Panc1 (cell line): ENCODE measurements at places on chromosomes 6 and 20.

DNA sequence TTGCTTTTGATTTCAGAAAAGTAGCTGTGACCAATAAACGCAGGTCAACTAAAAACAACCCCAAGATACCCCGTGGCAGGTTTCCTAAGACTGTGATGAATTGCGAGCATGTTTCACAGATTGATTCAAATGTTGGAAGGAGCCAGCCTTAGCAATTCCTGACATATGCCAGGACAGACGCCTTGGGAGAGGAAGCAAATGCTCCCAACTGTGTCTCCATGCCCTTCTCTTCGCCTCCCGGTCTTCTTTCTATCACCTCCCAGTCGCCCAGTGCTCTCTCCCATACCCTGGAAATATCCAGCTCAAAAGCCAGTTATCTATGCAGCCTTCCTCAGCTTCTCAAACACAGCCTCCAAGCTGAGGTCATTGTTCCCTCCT lies 32.0 kb downstream of the KIAA0319 start:
- no peak for DNase-seq

GRCh38 chr6:36033935-36034334 lies 6.3 kb downstream of the MAPK14 start:
- no peak for DNase-seq

DNA sequence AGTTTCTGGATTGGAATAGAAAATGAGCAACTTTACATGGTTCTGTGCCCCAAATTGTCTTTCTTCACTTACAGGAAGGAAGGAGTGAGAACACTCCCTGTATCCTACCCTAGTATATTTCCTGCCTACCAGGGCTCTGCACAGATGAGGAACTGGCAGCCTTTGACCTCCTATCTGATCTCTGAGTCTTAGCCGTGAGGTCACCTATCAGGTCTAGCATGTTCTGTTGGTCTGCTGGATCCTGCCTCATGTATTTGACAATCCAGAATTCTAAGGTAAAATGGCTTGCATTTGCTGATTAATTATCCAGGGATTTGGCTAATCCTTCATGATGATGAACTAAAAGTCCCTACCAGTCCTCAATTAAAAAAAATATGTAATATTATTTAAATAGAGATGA lies 35.0 kb upstream of the TRAM2 start:
- no peak for DNase-seq

DNA sequence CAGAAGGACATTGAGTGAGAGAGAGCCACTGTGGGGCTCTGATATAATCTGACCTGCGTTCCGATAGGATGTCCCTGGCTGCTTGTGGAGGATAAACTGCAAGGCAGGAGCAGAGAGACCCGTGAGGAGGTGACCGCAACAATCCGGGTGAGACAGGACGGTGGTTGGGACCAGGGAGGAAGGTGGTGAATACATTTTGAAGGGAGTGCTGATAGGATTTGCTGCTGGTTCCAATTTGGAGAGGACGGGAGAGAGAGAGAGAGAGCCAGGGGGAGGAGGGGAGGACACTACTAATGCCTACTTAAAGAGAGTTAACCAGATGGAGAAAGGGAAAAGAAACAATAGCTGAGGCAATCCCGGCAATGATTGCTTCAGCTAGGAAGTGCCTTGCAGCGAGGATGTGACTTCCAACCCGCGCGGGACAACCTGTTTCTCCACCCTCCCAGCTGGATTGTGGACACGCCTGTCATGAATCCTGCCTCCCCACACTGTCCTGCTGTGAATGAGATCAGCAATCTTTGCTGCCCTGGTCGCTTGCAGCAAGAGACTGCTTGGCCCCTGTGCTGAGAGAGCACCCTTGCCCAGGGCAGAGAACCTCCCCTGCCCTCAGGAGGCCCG lies 199.0 kb upstream of the KCNG1 start:
- no peak for DNase-seq

DNA sequence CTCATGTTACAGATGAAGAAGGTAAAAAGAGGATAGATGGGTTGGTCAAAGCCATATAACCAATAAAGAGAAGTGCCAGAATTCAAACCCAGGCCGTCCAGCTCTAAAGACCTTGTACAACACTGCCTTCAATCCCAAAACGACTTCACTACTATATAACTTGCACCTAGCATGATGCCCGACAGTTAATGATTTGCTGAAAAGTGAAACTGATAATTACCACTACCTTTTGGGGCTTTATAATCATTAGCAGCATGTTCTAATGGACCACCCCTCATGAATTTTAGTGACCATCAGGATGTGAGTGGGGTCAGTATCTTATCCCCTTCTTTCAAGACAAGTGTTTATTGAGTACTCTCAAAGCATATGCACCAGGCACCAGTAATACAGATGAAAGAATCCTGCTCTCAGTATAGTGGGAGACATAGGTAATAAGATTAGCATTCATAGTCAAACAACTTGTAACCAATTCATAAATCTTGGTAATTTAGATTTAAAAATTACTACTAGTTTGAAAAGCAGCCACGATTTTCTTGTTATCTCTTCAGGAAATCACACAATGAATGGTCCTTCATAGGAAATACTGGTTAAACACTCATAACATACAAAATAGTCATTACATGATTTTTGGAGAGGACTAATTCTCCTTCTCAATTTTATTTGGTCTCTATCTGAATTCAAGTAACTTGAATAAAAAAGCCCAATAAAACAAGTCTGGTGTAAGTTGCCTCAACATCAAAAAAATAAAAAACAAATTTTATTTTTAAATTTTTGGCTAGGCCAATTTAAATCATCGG lies 98.0 kb downstream of the EPB41L2 start:
- no peak for DNase-seq

DNA sequence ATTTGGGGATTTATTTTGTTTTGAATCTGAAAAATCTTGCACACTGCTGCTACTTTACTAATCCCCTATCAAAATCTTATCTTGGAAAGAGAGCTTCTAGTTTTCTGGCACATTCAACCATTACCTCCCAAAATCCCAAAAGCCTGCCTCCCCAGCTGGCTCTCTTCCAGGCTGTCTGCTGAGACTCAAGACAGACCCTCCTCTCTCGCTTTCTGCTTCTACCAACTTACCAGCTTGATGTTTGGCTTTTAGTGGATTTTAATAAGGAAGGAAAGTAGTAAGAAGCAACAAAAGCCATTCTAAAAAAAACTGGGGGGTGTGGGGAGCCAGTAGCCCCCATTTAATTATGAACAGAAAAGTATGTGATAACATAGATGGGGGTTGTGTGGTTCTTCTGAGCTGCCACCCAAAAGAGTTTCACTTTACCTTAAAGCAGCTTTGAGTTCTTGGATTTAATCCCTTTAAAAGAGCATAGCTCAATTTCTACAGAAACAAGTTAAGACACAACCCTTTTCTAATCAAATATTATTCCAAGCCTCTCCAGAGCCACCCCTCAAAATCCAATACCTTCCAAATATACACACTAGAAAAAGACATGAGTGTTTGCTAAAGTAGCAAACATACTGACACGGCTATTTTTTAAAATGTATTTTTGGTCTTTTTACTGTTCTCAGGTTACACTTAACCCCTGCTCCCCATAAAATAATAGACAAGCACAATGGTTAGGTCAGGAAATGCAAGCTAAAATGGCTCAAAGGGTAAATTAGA lies 71.7 kb downstream of the ATP9A start:
- DNase-seq = no peak

DNA sequence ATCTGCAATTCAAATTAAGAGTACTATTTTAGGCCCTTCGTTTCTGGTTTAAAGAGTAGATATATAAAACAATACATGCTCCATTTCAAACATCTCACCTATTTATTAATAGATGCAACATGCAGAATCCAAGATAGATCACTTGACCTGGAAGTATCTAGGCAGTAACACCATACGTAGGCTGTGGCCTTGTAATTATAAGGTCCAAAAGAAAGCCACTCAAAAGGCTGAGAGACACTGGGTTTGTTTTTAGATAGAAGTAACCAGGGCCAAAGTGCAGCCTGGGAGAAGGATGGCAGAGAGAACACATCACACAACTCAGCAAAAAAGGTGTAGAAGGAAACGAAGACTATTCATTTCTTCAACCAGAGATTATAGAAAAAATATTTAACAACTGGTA lies 8.4 kb upstream of the GFOD1 start:
- no peak for DNase-seq

DNA sequence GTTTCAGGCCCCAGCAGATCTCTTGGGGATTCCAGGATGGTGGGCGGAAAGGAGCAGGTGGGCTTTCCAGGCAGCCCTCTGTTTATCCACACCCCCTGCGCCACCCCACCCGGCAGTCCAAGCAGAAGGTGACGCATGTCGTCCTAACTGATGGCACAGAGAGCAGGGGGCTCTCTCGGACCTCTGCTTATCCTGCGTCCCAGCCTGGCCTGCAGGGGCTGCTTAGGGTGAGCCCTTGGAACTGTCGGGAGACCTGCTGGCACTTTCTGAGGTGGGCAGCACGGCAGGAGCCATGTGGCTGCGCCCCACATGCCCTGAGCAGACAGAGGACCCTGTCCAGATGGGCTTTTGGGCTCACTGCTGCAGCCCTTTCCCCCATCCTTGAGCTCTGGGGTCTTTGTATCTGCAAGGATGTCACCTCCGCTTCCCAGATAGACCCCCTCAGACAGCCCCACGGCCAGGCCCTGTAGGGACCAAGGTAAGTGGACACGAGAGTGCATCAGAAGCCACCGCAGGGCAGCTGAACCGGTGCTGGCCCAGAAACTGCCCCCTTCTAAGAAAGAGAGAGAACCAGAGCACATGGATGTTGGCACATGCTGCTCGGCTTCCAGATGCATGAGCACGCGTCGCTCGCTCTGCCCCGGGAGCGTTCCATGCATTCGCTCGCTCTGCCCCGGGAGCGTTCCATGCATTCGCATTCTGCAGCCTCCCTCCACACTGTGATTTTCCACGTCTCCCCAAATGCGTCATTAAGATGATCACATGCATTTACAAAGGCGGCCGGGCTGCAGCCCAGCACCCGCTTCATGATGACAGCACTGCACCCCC lies 246.7 kb downstream of the TAF4 start:
- no peak for DNase-seq

DNA sequence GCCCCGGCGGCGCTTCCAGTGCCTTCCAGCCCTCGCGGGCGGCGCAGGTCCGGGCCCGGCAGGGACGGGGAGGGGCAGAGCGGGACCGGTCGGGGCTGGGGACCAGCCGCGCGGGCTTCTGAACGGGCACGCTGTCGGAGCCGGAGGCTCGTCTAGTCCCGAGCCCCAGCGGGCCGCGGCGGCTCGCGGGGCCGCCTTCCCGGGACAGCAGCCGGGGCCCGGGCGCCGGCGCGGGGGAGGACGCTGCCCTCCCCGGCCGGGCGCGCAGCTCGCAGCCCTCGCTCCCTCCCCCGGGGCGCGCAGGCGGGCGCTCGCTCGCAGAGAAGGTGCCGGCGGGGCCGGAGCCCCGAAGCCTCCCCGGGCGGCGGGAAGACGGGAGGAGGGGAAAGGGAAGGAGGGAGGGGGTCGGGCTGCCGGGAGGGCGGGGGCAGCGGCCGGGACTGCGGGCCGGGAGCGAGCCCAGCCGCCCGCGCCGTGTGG lies 696 bp upstream of the SIRPA start:
- no peak for DNase-seq

GRCh38 chr20:25238319-25239037 lies 9.4 kb upstream of the PYGB start:
- DNase-seq = no peak

GRCh38 chr6:107690643-107691061 lies 133.5 kb downstream of the SCML4 start:
- no peak for DNase-seq

GRCh38 chr20:47231382-47232039 lies 125.0 kb downstream of the ZMYND8 start:
- no peak for DNase-seq

GRCh38 chr20:59810449-59811187 lies 122.8 kb downstream of the SYCP2 start:
- DNase-seq = no peak

DNA sequence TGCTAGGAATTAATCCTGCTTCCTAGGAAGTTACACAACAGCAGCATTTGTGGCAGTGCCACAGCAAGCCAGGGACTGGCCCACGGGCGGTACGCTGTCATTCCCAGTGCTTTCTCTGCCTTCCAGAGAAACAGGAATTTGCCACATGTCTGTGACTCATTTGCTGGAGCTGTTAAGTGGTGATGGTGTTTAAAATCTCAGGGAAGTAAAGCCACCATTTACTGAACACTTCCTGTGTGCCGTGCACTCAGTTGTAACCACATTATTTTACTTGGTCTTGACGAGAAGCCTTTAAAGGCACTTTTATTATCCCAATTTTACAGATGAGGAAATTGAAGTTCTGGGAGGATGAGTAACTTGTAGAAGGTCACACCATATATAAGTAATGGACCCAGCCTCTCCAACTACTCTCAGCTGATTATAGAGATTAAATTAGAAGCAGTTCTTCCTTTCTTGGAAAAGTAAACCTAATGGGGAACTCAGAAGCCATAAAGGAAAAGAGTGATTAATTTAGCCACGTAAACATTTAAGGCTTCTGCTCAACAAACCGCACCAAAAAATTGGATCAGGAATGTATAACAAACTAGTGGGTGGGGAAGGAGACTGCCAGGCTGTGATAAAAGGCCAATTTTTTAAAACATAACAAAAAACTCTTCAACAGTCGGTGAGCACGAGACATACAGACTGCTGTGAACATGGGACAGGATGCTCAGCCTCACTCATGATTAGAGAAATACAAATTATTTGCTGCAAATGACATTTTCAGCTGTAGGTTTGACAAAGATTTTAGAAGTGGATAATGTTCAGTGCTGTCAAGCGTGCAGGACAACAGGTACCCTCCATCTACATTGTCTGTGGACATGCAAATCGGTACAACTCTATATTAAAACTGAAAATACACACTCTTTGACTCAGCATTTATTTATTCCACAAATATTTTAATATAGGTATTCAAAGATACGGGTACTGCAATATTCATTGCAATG lies 311.2 kb downstream of the NRN1 start:
- no peak for DNase-seq

GRCh38 chr20:25148982-25149846 lies 46.3 kb upstream of the ENTPD6 start:
- no peak for DNase-seq

GRCh38 chr6:46648869-46649492 lies 3.6 kb downstream of the CYP39A1 start:
- no peak for DNase-seq

GRCh38 chr20:59939879-59940128 lies 301 bp downstream of the PPP1R3D start:
- DNase-seq = no peak

DNA sequence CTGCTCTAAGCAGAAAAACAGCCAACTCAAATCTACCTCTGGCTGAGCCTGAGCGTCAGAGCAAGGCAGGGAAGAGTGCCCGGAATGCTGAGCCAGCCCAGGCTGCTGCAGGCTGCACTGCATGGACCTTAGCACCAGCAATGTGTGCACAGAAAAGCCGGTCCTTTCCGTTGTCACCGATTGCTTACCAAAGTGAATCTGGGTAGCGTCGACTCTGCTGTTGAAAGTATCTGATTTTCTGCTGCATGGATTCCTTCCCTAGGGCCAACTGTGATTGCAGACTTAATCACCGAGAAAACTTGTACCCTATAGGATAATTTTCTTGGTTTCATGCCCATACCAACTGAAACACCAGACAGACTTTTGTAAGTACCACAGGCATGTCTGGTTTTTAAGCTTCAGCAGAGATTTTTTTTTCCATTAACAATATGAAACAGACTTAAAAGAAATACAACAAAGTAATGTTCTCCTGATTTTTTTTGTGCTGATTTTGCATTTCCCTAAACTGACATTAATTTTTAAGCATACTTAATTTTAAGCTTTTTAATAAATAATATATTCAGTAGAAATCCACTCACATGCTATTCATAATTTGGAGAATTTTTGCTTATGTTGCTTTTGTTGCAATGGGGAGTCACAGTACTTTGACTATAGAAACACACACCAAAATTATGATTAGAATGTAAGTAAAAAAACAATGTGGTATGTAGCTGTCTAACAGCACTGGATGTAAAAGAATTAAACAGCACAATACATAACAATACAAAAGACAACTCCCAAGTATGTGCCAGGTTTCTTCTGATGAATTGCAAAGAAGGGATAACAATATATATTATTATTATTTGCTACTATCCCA lies 218.0 kb downstream of the THBS2 start:
- no peak for DNase-seq
